ENCODE measurements at places on chromosomes 12 and 14. TPM values are rescaled to one million over a fixed set of nuclear protein-coding genes. Genes with fewer than 3 reads are reported as not detected.

The TEP1 gene
- polyA plus RNA-seq, result 9.1 TPM

The PROX2 gene
- not detected for polyA plus RNA-seq

The RPL10L gene
- polyA plus RNA-seq, result not detected

DNA sequence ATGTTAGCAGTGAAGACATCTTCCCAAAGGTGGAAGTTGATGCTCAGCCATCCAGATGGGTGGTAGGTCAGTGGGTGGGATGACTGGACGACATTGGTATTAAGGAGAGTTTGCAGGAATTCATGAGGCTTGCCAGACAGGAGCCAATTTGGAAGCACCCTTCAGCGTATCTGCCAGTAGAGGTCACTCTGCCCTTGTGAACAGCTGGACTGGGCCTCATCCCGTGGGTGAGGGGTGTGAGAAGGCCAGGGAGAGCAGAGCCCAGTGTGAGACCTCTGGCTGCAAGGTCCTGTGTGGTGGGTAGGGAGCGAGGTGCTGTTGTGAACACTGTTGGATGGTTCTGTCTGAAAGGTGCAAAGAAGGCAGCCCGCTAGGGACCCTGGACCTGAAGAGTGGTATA lies 37.7 kb downstream of the SLC5A8 start:
- no peak for DNase-seq

DNA sequence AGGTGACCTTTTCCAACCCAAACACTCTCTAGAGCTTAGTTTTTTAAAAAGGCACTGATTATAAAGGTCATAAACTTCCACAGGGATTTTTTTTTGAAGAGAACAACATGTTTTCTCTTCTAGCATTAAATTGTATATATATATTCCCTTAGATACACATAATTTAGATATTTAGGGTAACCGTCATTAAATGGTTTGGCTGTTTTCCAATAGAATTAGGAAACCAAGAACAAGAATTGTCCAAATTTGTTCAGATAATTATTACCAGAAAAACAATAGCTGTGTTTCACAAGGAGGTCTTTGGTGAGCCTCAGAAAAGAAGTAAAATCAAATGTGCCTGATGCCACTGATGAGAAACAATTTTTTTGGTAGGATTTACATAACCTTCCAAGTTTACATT lies 26.9 kb downstream of the LMO3 start:
- no peak for DNase-seq

GRCh38 chr12:2999265-2999841 lies 40.2 kb downstream of the TEAD4 start:
- DNase-seq, result no peak

DNA sequence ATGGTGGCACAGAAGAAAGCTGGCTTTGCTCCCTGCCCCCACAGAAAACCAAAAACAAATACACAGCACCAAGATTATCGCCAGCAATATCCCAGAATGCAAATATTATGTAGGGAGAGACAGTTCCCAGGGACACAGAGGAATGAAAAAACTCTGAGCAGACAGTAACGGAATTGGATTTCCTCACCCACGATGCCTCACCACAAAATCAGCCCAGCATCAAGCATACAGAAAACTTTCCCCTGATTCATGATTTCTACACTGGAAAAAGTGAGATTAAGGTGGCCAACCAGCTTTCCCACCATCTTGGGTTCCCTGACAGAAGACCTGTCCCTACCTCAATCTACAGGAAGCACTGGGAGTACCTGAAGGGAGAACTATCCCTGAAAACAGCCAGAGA lies 36.6 kb downstream of the PARP11 start:
- no peak for DNase-seq

DNA sequence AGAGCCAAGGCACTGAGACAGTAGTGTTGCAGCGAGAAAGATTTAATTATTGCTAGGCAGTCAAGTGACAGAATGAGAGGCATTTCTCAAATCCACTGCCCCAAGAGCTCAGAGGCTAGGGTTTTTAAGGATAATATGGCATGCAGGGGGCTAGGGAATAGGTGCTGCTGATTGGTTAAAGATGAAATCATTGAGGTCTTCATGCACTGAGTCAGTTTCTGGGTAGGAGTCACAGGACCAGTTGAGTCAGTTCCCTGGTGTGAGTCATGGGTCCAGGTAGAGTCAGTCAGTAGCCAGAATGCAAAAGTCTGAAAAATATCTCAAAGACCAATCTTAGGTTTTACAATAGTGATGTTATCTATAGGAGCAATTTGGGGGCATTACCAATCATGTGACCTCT lies 323.8 kb downstream of the RGS6 start:
- DNase-seq, result no peak

GRCh38 chr12:115504306-115505290 lies 772.9 kb downstream of the MED13L start:
- no peak for DNase-seq

Data from CD8-positive, alpha-beta memory T cell (primary cell).